ENCODE measurements at places on chromosomes 5 and 9. TPM values are rescaled to one million over a fixed set of nuclear protein-coding genes. Genes with fewer than 3 reads are reported as not detected.
A peak's percentile ranks its signal among the peaks of the same experiment; 100 is the strongest.

Gene SLC22A4
- total RNA-seq: 2.2 TPM

Gene ADAM19
- 19.7 TPM for total RNA-seq

Gene STPG3
- 0.18 TPM for total RNA-seq

Gene CRB2
- 35.1 TPM for total RNA-seq

- peak; percentile 28 for DNase-seq
Measured at GRCh38 chr5:168707716-168708695, 128.8 kb upstream of the PANK3 start.

DNA sequence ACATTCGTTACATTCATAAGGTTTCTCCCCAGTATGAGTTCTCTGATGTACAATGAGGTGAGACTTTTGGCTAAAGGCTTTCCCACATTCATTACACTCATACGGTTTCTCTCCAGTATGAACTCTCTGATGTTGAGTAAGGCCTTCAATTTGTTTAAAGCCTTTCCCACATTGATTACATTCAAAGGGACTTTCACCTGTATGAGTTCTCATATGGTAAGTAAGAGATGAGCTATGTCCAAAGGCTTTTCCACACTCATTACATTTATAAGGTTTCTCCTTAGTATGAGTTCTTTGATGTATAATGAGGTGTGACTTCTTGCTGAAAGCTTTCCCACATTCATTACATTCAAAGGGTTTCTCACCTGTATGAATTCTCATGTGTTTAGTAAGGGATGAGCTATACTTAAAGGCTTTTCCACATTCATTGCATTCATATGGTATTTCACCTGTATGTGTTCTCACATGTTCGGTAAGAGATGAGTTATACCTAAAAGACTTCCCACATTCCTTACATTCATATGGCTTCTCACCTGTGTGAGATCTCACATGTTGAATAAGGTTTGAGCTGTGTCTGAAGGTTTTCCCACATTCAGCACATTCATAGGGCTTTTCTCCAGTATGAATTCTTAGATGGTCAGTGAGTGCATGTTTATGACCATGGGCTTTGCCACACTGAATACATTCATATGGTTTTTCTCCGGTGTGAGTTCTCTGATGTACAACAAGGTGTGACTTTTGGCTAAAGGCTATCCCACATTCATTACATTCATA, 13.5 kb downstream of the ZFP37 start:
- DNase-seq: no peak

- DNase-seq: no peak
Measured at GRCh38 chr5:174503461-174504265, 220.7 kb upstream of the MSX2 start.

- no peak for DNase-seq
Measured at GRCh38 chr5:62568800-62569432, 9.7 kb upstream of the LRRC70 start.

DNA sequence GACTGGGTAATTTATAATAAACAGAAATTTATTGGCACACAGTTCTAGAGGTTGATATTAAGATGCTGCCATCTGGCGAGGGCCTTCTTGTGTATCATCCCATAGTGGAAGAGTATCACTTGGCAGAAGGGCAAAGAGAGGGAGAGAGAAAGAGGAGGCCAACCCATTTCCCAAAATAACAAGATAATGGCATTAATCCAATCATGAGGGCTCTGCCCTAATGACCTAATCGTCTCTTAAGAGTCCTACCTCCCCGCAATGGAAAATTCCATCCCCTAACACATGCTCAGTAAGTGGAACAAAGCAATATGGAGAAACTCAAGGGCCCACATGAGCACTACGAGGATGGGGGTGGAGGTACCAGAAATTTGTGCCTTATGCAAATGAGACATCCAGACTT, 17.6 kb upstream of the VDAC1 start:
- no peak for DNase-seq

DNA sequence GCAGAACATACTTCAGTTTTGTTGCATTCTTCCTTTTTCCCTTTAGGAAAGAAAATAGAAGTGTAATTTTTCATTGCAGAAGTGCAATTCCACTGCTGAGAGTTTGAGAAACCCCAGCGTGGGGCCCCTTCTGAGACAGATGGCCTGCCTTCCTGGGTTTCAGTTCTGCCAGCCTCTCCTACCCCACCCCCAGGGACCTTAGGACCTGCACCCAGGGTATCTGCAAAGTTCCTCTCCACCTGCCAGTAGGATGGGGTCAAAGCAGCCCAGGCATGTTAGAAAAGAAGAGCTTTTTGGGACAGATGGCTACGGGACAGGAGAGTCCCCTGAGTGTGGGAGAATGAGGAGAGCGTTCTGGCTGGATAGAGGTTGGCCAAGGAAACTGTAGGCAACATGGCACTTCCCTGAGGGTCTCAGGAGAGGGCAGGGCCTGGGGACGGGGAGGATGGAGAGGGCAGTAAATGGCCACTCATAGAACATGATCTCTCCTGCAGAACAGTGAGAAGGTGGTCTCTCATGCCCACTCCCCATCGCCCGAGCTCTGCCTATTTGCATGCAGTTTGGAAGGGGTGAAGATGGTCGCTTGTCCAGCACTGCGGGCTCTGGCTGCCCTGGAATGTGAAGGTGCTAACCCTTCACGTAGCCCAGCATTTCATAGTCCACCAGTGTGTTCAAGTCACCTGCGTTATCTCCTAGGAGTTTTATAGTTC, at the start of gene TIFAB:
TIFAB (minus strand) TSS at position 31 of the 710 bp plus-strand sequence. CDS start 2,412 bp downstream, outside the sequence.
- DNase-seq: no peak
